CD14-positive monocyte (primary cell): ENCODE measurements at places on chromosomes 13 and 19.

- no peak for DNase-seq
These were observed 64.5 kb downstream of the CEBPG start for GRCh38 chr19:33437821-33438671.

GRCh38 chr13:51822106-51822815 is 18.3 kb upstream of the DHRS12 start:
- DNase-seq, result peak; percentile 54

GRCh38 chr13:95749545-95749944 is 72.6 kb downstream of the DNAJC3 start:
- DNase-seq, result no peak

DNA sequence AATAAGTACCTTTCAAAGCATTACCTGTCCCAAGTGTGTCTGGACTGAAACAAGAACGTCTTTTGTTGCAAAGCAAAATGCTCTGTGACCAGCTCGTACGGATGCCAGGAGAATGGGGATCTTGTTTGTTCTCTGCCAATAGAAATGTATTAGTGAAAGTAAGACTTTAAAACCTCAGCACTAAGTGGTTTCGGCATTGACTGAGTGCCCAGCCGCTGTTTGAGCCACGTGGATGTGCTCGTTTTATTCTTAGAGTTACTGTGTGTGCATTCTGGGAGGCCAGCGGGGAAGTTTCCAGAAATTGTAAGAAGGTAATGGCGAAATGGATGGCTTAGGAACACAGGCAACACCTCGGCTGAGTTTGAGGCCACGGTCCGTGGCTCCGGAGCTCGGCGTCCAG is 117.1 kb upstream of the USP29 start:
- DNase-seq, result no peak

GRCh38 chr19:20278342-20278741 is 111.3 kb downstream of the ZNF486 start:
- DNase-seq, result peak; percentile 19

DNA sequence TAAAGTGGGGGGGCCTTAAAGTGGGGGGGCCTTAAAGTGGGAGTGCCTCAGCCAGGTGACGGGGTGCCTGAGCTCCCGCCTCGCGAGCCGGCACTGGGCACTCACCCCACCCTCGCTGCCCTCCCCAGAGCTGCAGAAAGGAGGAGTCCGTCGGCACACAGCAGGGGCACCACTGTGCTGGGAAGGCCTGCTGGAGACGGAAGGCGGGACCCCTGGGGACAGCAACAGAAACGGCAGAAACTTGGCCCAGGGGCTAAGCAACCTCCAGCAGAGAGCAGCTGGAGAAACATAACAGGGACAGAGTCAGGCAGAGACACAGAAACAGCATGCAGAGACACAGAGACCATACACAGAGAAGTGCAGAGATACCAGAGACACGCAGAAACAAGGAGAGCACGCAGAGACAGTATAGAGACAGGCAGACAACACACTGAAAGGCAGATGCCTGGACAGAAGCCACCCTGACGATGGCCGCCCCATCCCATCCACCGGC is 7.9 kb downstream of the CFD start:
- no peak for DNase-seq

GRCh38 chr13:26529441-26529840 is 28.0 kb upstream of the WASF3 start:
- no peak for DNase-seq

GRCh38 chr19:23394511-23394910 is 760 bp downstream of the ZNF91 start:
- no peak for DNase-seq

- DNase-seq, result peak; percentile 67
These were observed 25.9 kb downstream of the MPND start for GRCh38 chr19:4369109-4369887.
